ENCODE measurements at places on chromosomes 4 and X.

DNA sequence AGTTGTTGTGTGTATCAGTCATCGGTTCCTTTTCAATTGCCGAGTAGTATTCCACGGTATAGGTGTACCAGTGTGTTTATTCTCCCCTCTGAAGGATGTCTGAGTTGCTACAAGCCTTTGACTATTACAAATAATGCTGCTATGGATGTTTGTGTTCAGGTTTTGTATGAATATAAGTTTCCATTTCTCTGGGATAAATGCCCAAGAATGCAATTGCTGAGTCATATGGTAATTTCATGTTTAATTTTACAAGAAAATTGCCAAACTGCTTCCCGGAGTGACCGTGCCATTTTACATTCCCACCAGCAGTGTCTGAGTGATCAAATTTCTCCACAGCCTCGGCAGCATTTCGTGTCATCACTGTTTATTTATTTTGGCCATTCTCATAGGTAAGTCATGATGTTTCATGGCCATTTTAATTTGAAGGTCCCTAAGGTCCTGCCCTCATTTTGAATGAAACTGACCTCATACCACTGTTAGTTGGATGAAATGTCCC lies 73.9 kb downstream of the IRF2 start:
- no peak for DNase-seq

DNA sequence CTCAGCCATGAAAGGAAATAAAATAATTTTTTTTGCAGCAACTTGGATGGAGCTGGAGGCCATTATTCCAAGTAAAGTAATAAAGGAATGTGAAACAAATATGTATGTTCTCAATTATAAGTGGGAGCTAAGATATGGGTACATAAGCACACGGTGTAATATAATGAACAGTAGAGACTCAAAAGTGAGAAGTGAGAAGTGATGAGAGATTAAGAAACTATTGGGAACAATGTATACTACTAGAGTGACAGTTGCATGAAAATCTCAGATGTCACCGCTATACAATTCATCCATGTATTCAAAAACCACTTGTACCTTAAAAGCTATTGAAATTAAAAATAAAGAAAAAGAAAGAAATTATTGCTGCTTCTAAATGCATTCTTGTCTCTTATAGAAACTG lies 182.9 kb upstream of the TACR3 start:
- DNase-seq, result no peak

DNA sequence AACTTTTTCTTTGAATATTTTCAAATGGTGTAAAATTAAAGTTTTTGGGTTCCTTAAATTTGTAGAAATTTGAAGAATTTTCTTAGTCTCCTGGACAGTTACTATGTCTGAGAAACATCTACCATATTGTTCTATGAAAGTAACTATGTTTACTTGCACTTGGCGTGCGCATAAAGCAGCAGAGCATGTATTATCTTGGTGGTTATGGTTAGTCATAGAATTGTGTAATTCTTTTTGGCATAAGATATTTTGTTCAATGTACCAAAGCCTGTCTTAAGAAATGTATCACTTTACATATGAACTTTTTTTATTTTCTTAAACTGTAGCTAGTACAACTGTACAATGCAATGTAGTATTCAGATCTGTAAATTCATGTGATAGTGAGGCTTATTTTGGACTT lies 49.2 kb downstream of the CDS1 start:
- DNase-seq, result no peak

DNA sequence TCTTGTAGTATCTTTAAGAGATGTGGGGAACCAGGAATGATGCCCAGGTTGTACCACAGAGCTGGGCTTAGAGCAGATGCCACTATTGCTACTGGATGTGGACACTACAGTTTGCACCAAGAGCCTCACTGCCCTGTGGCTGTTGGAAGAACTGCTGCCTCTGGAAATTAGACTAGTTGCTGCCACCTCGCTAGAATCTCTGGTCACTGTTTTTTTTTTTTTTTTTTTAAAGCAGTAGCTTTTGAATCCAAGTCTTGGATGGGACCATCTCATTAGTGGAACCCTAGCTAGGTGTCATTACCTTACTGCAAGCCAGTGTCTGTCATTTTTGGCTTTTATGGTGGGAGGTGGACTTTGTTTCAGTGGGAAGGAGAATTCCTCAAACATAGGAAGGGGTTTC lies 105.5 kb downstream of the ARHGAP10 start:
- DNase-seq, result no peak

DNA sequence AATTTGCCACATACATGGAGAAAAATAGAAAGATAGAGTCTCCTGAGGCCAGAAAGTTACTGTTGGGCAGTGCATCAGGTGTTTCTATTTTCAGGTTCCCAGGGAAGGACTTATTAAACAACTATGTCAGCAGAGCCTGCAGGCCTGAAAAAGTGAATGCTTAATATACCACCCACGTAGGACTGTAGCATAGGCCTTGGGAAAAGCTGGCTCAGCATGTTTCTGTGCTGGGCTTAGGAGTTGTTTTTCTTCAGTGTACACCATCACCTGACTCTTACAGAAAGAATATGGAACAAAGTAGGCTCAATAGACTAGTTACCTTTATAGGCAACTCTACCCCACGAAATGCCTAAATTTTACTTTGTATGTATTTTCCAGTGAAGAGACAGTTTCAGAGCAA lies 1385.9 kb downstream of the FAM133A start:
- DNase-seq, result no peak

DNA sequence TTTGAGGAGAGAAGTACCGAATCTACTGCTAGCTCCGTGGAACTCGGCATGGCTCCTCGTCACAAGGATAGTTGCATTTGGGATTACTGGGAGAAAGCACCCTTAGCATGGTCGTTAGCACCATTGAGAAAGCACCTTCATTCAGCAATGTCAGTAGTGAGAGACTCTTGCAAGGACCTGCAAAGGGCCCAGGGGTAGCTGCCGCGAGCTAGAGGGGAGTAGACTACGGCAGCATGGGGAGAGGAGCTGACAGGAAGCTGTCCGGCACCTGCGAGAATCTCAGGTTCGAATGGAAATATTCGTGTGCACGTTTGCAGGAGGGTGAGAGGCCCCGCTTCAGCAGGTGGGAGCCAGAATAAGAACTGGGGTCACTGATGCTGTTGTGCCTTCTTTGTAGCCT lies 20.2 kb downstream of the TLR10 start:
- no peak for DNase-seq

- peak; percentile 46 for DNase-seq
These were observed 29.5 kb upstream of the IRF2 start for GRCh38 chr4:184503869-184504300.

GRCh38 chr4:182643801-182644682 lies 273.1 kb downstream of the DCTD start:
- no peak for DNase-seq

GRCh38 chrX:75522565-75523431 lies at the start of gene ZDHHC15:
TSS of gene ZDHHC15 (minus strand) at chrX:75523037. CDS start at chrX:75523024, 13 bp downstream.
- DNase-seq, result peak; percentile 63

- no peak for DNase-seq
These were observed 32.0 kb downstream of the F8 start for GRCh38 chrX:154990496-154990895.

GRCh38 chr4:158710814-158711213 lies 12.4 kb downstream of the PPID start:
- no peak for DNase-seq

Measured in naive thymus-derived CD4-positive, alpha-beta T cell (primary cell).